ENCODE measurements at places on chromosomes 1 and 21.

DNA sequence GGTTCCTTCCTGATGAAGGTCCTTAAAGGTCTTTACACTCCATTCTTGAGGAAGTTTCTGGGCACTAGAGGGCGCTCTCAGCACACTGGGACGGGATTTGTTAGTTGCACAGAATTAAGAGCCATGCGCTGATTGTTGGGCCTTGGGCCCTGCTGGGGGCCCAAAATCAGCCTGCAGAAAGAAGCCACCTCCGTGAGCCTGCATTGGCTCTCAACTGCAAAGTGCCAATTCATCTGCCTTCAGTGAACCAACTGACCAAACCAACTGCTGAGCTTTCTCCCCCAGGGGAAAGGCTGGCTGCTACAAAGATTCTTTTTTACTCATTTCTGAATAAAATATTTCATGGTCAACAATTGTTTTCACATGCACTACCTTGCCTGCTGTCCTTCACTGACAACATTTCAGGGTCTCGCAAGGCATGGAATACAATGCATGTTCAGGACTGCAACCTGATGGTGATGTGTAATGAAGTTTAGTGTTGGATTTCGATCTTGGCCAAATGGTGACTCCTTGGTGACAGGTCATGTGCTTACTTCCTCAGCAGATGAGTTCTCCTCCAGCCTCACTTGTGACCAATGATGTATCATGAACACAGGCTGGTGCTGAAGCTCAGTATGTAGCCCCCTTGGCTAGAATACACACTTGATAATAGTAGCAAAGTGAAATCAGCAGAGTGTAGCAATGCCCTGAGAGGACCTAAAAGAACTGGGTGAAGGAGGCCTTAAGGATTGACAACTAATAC, 45.7 kb upstream of the PRDX6 start:
- H3K4me1 ChIP-seq, result peaks cover 23% of the 10 kb centered on the region
- H3K27me3 ChIP-seq, result no peaks in the 10 kb centered on the region
- H3K36me3 ChIP-seq, result no peaks in the 10 kb centered on the region
- no peak overlapping the region for H3K27ac ChIP-seq
- no peak overlapping the region for H3K4me3 ChIP-seq

GRCh38 chr21:45886610-45887026, 95.0 kb upstream of the COL6A1 start:
- no peak overlapping the region for H3K27ac ChIP-seq
- no peak overlapping the region for H3K4me3 ChIP-seq
- no peak for DNase-seq
- no peaks in the 10 kb centered on the region for H3K27me3 ChIP-seq
- H3K36me3 ChIP-seq, result no peaks in the 10 kb centered on the region
- H3K4me1 ChIP-seq, result no peaks in the 10 kb centered on the region

- no peaks in the 10 kb centered on the region for H3K4me1 ChIP-seq
- no peak overlapping the region for H3K4me3 ChIP-seq
- no peak for DNase-seq
- no peaks in the 10 kb centered on the region for H3K36me3 ChIP-seq
- H3K27ac ChIP-seq, result no peak overlapping the region
- no peaks in the 10 kb centered on the region for H3K27me3 ChIP-seq
Observed at GRCh38 chr1:4207183-4207582, 307.1 kb upstream of the C1orf174 start.

DNA sequence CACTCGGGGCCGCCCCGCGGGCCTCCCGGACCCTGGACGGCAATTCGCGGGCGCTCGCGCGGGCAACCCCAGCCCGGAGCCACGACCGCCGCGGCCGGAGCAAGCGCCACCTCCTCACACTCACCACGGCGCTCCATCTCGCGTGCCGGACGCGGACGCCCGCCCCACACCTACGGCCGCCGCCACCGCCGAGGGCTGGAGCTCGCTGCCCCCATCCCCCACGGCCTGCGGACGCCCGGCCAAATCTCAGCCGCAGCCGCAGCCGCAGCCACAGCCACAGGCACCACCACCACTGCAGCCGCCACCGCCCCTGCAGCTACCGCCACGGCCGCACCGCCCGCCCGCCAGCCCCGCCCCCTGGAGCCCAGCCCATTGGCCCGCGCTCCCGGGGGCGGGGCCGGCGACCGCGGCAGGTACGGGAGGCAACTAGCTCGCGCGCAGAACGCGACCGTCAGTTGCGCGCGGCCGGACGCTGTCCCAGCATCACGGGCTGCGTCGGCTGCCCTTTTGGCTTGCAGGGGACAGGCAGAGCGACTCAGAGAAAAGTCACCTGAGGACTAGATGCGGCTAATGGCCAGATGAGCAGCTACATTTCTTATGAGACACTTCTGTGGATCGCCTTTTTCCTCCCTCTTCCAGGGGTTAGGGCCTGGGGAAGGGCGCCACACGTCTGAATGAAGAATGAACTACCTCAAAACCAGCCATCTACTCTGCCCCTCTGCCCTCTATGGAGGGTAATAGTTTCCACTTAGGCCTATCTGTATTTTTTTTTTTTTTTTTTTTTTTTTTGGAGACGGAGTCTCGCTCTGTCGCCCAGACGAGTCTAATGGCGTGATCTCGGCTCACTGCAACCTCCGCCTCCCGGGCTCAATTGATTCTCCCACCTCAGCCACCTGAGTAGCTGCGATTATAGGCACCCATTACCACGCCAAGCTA, at the start of gene ARHGAP29:
ARHGAP29 (minus strand) TSS at position 294 of the 936 bp plus-strand sequence. CDS start 5,973 bp downstream, outside the sequence.
- H3K27ac ChIP-seq, result peak within 1 kb of the TSS; percentile 96
- DNase-seq, result peak; percentile 85
- H3K27me3 ChIP-seq, result no peaks in the 10 kb centered on the region
- H3K4me3 ChIP-seq, result peak within 1 kb of the TSS; percentile 68
- H3K36me3 ChIP-seq, result no peaks in the 10 kb centered on the region

GRCh38 chr1:159010391-159010790, 684 bp downstream of the IFI16 start:
- peak overlapping the region; percentile 87 for H3K27ac ChIP-seq
- no peaks in the 10 kb centered on the region for H3K36me3 ChIP-seq
- H3K4me1 ChIP-seq, result peaks cover 45% of the 10 kb centered on the region
- H3K27me3 ChIP-seq, result no peaks in the 10 kb centered on the region
- DNase-seq, result no peak
- H3K4me3 ChIP-seq, result peak overlapping the region; percentile 30

DNA sequence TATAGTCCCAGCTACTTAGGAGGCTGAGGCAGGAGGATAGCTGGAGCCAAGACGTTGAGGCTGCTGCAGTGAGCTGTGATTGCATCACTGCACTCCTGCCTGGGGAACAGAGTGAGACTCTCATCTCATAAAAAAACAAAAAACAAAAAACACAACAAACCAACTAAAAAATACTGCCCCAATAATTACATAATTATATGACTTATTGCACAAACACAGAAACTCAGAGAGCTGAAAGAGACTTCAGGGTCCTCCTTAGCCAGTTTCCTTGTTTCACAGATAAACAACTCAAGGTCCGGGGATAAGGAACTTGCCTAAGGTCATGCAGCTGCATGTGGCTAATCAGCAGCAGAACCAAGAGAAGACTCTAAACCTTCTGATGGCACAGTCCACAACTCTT, 11.9 kb downstream of the EXTL2 start:
- no peak for DNase-seq
- no peaks in the 10 kb centered on the region for H3K27me3 ChIP-seq
- no peak overlapping the region for H3K27ac ChIP-seq
- no peaks in the 10 kb centered on the region for H3K4me1 ChIP-seq
